ENCODE measurements at places on chromosomes 3 and 15.

GRCh38 chr15:87193481-87193880 lies 1063.1 kb downstream of the NTRK3 start:
- no peak for DNase-seq

- no peak for DNase-seq
These were observed 107.0 kb upstream of the LSAMP start for GRCh38 chr3:116552246-116552645.

DNA sequence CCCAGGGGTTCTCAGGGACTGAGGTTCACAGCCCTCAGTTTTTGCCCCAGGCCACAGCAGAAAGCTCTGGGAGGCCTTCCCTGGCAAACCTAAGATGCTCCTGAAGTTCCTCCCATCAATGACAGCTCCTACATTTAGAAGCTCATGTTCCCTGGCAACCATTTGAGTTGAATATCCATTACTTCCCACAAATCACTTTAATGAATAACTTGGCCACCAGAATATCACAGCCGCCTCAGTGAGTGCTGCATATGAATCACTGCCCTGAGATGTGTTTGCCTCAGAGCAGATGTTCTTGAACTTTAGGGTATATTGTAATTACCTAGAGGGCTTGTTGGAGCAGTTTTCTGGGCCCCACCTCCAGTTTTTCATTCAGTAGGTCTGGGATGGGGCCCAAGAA lies 27.4 kb downstream of the SLCO2A1 start:
- DNase-seq = no peak

DNA sequence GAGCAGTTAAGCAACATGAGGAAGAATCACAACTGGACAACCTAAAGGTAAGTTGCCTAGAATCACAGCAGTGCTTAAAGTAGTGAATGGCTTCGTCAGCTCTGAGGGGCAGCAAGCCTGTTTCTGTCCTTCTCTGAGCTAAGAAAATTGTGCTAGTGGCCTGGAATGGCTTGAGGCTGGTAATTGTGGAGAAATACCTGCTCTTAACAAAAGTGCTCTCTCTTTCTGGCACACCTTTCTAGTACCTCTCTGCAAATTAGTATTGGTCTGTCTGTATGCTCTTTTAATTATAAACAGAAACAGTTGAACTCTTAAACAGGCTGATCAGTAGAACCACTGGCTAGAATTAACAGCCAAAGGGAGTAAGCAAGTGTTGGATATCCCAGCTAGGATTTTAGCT lies 11.6 kb downstream of the SNX1 start:
- DNase-seq = no peak

- DNase-seq = no peak
These were observed 54.2 kb upstream of the CMTM8 start for GRCh38 chr3:32184187-32184730.

GRCh38 chr15:68354268-68354667 lies 76.7 kb downstream of the FEM1B start:
- no peak for DNase-seq

- DNase-seq = no peak
These were observed 42.7 kb upstream of the BDH1 start for GRCh38 chr3:197598404-197598980.

DNA sequence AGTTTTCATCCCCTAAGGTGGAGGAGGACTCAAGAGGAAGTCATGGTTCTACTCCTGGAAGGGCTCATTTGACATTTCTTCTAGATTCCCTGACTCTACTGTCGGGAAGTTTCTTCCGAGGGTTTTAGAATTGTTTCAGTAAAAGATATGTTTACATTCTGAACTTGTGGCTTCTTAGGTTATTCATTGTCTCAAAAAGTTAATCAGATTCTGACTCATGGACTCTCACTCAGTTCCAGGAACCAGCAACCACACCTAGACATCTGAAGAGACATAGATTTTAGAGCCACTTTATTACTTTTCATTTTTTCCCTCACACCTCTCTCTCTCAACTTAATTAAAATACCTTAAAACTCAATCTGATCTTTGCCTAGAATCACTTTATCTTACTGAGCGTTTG lies 862.6 kb downstream of the AGBL1 start:
- DNase-seq = no peak

- DNase-seq = no peak
These were observed 5.1 kb downstream of the MAGEL2 start for GRCh38 chr15:23642413-23643044.

DNA sequence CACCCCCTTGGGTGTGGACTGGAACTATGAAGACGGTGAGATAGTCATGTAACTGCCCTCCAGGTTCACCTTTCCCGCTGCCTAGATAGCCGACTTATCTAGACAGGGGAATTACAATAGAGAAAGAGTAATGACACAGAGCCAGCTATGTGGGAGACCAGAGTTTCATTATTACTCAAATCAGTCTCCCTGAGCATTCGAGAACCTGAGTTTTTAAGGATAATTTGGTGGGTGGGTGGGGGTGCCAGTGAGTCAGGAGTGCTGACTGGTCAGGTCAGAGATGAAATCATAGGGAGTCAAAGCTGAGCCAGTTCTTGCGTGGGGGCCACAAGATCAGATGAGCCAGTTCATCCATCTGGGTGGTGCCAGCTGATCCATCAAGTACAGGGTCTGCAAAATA lies 19.7 kb upstream of the DNAJC19 start:
- DNase-seq = no peak

- no peak for DNase-seq
These were observed 410.1 kb downstream of the RAP2B start for GRCh38 chr3:153572165-153572564.

- peak; percentile 28 for DNase-seq
These were observed 37.5 kb upstream of the IQSEC1 start for GRCh38 chr3:13110678-13111116.

- DNase-seq = no peak
These were observed 45.8 kb downstream of the CEP152 start for GRCh38 chr15:48765022-48765421.
